ENCODE measurements at places on chromosomes 16 and 17. TPM values are rescaled to one million over a fixed set of nuclear protein-coding genes. Genes with fewer than 3 reads are reported as not detected.
A peak's percentile ranks its signal among the peaks of the same experiment; 100 is the strongest.

GRCh38 chr17:11493936-11494335, 104.3 kb upstream of the DNAH9 start:
- DNase-seq = no peak

- peak; percentile 86 for DNase-seq
These were observed 558 bp downstream of the SOX15 start for GRCh38 chr17:7589204-7589868.

KREMEN2 gene
- not detected for total RNA-seq

DNA sequence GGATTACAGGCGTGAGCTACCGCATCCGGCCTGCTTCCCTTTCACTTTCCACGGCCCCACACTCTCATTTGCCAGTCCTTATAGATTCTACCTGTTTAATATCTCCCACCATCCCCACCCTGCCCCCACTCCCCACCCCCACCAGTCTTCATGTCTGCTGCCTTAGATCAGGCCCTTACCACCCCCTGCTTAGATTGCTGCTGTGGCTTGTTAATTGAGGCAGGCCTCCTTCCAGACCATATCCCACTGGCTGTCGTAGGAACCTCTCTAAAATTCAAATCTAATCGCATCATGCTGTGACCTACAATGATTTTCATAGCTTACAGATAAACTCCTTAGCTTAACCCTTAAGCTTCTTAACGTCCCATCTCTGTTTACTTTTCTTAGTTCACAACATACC, 4.9 kb downstream of the IQCK start:
- no peak for DNase-seq

DNA sequence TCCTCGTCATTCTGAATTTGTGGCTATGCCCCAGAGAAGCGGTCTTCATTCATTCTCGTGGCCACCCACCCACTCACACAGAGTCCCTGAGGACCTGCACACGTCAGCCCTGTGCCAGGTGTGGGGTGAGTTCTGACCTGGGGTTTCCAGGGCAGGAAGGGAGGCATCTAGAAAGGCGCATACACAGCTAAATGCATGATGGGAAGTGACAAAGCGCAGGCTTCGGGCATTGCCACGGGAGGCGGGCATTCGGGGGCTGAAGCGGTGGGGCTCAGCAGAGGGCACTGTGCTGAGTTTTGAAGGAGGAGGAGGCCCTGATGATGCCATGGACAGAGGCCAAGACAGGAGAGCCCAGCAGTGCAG, 10.9 kb downstream of the UBALD2 start:
- DNase-seq = no peak

DNA sequence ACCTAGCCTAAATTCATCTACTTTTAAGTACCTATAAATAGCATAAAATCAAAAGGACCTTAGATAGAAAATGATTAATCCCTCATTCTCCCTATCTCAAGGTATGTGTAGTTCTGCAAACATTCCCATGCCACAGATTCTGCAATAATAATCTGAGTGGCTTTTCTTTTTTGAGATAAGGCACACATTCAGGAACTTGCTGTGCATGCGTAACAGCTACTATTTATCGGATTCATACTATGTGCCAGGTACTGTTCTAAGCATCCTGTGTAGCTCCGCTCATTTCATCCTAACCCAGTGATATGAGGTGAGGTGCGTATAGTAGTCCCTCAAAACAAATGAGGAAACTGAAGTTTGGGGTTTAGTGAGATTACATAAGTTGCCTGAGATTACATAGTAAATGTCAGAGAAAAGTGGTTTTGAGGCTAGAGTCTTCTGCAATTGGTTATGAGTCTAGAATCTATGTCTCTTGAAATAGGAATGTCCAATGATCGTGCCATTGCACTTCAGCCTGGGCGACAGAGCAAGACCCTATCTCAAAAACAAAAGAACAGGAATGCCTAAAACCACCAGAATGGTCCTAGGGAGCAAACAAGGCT, 2.0 kb upstream of the ZNF263 start:
- DNase-seq = no peak

DNA sequence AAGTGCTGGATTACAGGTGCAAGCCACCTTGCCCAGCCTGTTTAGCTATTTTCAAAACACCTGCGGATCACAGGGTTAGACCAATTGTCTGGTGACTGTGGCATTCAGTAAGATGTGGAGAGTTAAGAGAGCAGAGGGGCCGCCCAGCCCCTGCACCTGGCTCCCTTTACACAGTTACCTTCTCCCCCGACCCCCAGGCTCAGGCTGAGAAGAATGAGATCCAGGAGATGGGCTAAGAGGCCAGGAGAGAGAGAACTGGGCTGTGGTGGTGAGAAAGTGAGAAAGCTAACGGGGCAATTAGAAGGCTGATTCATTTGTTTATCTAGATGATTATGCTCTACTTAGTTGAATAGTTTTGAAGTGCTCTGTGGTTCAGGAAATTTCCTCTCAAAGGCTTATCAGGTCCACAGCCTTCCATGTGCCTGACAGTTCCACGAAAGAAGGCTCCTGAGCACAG, 67.8 kb upstream of the AXIN2 start:
- no peak for DNase-seq
